ENCODE measurements at places on chromosomes 5 and 9.

DNA sequence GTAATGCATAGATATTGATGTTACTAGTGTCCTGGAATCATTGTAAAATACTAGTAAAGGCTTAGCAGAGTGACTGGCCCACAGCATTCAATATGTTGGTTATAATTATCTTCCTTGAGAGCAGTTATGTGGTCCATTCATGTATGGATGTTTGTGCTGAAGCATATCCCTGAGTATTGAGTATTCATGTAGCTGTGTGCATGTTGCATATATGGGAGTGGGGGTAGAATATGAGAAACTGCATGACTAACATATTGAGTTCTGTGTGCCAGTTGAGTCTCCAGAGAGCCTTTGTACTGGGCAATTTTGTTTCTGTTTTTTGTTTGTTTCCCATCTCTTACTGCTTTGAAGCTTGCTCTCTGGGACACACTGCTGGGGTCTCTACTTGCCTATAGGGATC lies 222.7 kb upstream of the TRIM32 start:
- DNase-seq, result no peak

GRCh38 chr9:12775679-12776512 lies 1.1 kb downstream of the LURAP1L start:
- no peak for DNase-seq

- DNase-seq, result no peak
Observed at GRCh38 chr9:124222918-124223720, 34.6 kb upstream of the NEK6 start.

DNA sequence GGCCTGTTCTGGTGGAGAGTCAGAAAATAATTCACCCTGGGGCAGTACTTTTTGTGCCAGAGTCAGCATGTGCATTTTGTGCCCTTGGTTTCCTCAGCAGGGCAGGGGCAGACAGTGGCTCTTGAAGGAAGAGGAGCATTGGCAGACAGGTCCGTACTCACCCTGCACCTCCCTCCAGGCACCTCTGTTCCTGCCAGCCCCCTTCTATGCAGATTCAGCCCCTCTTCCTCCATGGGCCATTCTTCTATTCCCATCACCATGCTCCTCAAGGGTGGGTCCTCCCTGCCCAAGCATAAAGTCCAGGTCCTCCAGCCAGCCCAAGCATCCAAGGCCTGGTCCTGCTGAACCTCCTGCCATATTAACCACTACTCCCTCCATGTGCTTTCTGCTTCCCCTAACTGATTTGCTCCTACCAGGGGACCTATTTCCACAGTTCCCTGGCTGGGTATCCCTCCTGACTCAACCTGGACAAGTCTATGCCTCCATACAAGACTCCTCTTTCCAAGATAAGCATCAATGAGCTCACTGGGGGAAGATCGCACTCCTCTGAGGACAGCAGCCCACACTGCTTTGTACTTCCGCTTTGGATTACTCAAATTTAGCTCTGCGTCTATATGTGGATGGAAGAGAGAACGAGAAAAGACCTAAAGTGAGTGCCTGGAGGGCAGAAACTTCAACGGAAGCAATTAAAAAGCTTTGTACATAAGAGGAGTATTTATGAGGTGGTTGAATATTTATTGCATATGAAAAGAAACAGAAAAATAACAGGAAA lies 9.3 kb upstream of the ACSL6 start:
- no peak for DNase-seq

DNA sequence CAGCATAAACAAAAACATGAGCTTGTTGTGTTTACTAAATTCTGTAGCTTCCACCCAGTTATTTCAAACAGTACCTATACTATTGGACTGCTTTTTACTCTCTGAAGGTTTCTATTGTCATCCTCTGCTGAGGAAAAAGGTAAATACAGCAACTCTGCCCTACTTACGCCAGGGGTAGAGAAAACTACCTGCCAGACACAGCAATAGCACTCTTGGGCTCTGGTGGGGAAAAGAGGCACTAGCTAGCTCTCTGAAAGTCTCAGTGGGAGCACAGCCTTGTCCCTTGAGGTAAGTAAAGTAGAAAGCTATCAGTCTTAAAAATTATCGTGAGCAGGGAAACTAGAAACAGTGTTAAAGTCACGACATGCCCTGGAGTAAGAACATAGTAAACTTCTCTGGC lies 3.7 kb downstream of the HCN1 start:
- DNase-seq, result no peak

GRCh38 chr5:90384389-90384788 lies 25.2 kb downstream of the CETN3 start:
- no peak for DNase-seq

DNA sequence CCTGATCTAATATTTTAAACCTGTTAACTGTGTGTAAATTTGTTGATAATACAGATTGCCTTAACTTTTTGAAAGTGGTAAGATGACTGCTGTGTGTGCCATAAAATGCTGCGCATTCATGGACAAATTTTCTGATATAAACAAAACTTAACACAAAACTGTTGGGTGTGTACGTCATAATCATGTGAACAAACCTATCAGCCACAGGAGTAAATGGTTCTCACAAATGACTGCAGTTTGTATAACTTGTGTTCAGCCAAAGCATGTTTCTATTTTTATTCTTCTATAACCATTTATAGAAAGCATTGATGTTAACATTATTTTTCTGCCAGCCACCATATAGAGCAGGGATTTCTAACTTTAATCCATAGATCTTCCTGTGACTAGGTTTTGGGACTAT lies 21.5 kb downstream of the CAMK4 start:
- no peak for DNase-seq

DNA sequence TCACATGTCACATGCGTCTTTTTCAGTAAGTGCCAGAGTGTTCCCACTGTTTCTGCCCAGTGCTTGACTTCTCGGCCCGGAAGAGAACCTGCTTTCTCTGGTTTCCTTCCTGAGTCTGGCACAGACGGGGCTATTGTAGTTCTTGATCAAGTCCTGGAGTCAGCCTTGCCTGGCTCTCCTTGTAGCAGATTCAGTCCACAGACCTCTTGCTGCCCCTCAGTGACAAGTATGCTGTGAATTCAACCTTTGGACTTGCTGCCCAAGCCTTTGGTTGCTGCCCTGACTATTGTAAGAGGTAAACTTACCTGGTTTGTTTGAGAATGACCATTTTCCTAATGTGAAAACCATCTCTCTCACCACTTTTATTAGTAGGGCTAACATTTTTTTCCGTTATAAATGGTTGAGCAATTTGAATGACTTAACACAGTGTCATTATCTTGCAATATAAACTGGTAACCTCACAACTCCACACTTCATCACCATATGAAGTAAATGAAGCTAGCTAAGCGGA lies 24.7 kb downstream of the ZBTB34 start:
- DNase-seq, result no peak

- DNase-seq, result no peak
Observed at GRCh38 chr9:80156756-80157472, 585.1 kb downstream of the TLE4 start.

GRCh38 chr5:163309914-163310313 lies 127.5 kb upstream of the CCNG1 start:
- no peak for DNase-seq

GRCh38 chr5:132433141-132433540 lies 57.4 kb downstream of the IRF1 start:
- no peak for DNase-seq

DNA sequence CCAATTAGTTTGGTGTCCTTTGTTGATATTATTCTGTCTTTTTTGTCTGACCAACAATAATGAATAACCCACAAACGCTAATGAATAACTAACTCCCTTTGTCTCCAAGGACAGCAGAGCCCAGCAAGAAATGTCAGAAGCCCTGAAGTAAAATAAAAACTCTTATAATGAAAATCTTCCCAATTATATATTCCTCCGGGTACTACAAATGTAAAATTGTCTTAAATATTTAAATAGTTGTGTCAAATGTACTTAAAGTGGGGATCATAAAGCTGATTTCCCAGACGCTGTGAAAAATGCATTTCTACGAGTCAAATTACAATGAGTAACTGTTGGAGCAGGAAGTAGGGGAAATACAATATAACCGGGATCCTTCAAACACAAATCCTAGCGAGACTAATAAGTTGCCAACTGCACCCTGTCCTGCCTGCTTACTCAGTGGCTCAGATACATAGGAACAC lies 22.3 kb downstream of the GLIS3 start:
- DNase-seq, result no peak

GRCh38 chr5:172172912-172173563 lies 15.0 kb downstream of the STK10 start:
- DNase-seq, result no peak

GRCh38 chr5:126544087-126544740 lies 50.8 kb downstream of the ALDH7A1 start:
- no peak for DNase-seq

GRCh38 chr5:50325237-50325832 lies 115.8 kb downstream of the EMB start:
- no peak for DNase-seq

- DNase-seq, result no peak
Observed at GRCh38 chr9:133389562-133389961, 13.4 kb downstream of the STKLD1 start.
